ENCODE measurements at places on chromosomes 4 and X. TPM values are rescaled to one million over a fixed set of nuclear protein-coding genes. Genes with fewer than 3 reads are reported as not detected.

The ARHGAP36 gene
- not detected for total RNA-seq

The SLC25A43 gene
- total RNA-seq = 20.3 TPM

The ADRA2C gene
- total RNA-seq = 0.10 TPM

The UGT2A1 gene
- not detected for total RNA-seq

The GNRHR gene
- not detected for total RNA-seq

The PGAM4 gene
- not detected for total RNA-seq

The CTAG2 gene
- not detected for total RNA-seq

The TSPAN7 gene
- 0.28 TPM for total RNA-seq

The HELQ gene
- 8.7 TPM for total RNA-seq

The F8A2 gene
- not detected for total RNA-seq

The MAGED4B gene
- total RNA-seq = 8.8 TPM

The RASGEF1B gene
- total RNA-seq = 0.56 TPM

The VSIG1 gene
- total RNA-seq = 2.8 TPM

The CLIC2 gene
- not detected for total RNA-seq

The F8A1 gene
- total RNA-seq = 8.1 TPM

The ZBED1 gene
- 25.3 TPM for total RNA-seq

The LEF1 gene
- total RNA-seq = 10.1 TPM

The FAAH2 gene
- 0.92 TPM for total RNA-seq

The TXK gene
- not detected for total RNA-seq

The SPIN3 gene
- 2.8 TPM for total RNA-seq

The ART3 gene
- not detected for total RNA-seq

The HPGD gene
- 0.41 TPM for total RNA-seq

The ANK2 gene
- total RNA-seq = 0.60 TPM

The ITIH6 gene
- not detected for total RNA-seq

The DKK2 gene
- total RNA-seq = 0.32 TPM

The HSPA4L gene
- total RNA-seq = 9.8 TPM

The TCEAL5 gene
- not detected for total RNA-seq

The FOXP3 gene
- 0.11 TPM for total RNA-seq

The TFE3 gene
- 41.9 TPM for total RNA-seq

The CLDN34 gene
- total RNA-seq = not detected

The DNAJB14 gene
- 21.7 TPM for total RNA-seq

The CXCL10 gene
- total RNA-seq = 0.28 TPM

The SASH3 gene
- not detected for total RNA-seq

The HELT gene
- not detected for total RNA-seq

The OTC gene
- not detected for total RNA-seq

The PHOX2B gene
- not detected for total RNA-seq

The GNL3L gene
- total RNA-seq = 31.6 TPM

The SLC2A9 gene
- total RNA-seq = 33.2 TPM

The CCKAR gene
- total RNA-seq = not detected

The PPEF1 gene
- not detected for total RNA-seq

The CT45A2 gene
- total RNA-seq = not detected

The ZAR1 gene
- total RNA-seq = not detected

The RTL9 gene
- 0.11 TPM for total RNA-seq

The S100G gene
- not detected for total RNA-seq
